ENCODE measurements at places on chromosomes 13 and 19. TPM values are rescaled to one million over a fixed set of nuclear protein-coding genes. Genes with fewer than 3 reads are reported as not detected.

COX7A1 gene
- 2.0 TPM for total RNA-seq

USHBP1 gene
- 17.2 TPM for total RNA-seq

TEX29 gene
- not detected for total RNA-seq

AMER2 gene
- not detected for total RNA-seq

HSD17B14 gene
- 5.8 TPM for total RNA-seq

IRGC gene
- total RNA-seq = not detected

JSRP1 gene
- not detected for total RNA-seq

COG3 gene
- 29.6 TPM for total RNA-seq

CACNG7 gene
- total RNA-seq = 0.15 TPM

NR2F6 gene
- 49.7 TPM for total RNA-seq

TMIGD2 gene
- not detected for total RNA-seq

TNFSF13B gene
- 0.61 TPM for total RNA-seq

UBL5 gene
- total RNA-seq = 446 TPM

LENG9 gene
- total RNA-seq = 7.5 TPM

DCUN1D2 gene
- 5.8 TPM for total RNA-seq

FZR1 gene
- 30.5 TPM for total RNA-seq

SOX1 gene
- not detected for total RNA-seq

SYT5 gene
- not detected for total RNA-seq

CYP2A7 gene
- total RNA-seq = not detected

KRTDAP gene
- not detected for total RNA-seq

ANKLE1 gene
- total RNA-seq = 1.4 TPM

IGSF23 gene
- not detected for total RNA-seq

PSG2 gene
- total RNA-seq = not detected

ZNF681 gene
- total RNA-seq = 0.32 TPM

CEACAM19 gene
- total RNA-seq = 0.30 TPM

TEAD2 gene
- 43.8 TPM for total RNA-seq

GPC6 gene
- 0.32 TPM for total RNA-seq

SMIM44 gene
- total RNA-seq = not detected

All from epithelial cell of umbilical artery (primary cell).